ENCODE measurements at places on chromosomes 5 and 9.

DNA sequence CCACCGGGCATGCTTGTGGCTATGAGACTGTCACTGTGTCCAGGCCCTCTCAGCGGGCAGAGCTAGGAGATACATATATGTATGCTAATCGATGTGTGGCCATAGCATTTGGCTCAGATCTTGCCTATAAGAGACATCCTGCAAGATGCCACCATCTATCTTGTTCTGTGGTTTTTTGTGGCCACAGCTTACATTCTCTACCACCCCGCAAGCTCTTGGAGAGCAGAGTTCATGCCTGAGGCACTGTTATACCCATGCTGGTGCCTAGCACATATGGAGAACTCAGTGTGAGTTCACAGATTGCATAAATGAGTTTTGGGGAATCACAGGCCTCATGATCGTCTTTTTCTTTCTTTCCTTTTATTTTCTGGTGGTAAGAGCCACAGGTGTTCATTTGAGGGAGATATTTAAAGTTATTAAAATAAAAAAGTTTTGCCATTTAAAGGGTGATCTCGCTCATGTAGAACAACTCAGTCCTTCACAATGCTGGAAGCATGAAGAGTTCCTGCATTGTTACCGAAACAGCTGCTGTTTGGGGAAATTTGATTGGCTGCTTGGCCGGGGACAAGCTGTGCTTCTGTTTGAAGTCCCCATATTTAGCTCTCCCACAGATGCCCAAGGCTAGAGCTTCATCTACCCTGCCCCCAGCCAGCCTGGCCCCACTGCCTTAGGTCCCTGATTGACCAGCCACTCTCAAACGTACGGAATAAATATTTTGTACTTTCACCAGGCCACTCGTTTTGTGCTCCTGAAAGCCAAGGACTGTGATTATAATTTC lies 169.2 kb upstream of the MAP1B start:
- DNase-seq, result no peak

GRCh38 chr9:126549246-126550006 lies 64.3 kb upstream of the LMX1B start:
- no peak for DNase-seq

DNA sequence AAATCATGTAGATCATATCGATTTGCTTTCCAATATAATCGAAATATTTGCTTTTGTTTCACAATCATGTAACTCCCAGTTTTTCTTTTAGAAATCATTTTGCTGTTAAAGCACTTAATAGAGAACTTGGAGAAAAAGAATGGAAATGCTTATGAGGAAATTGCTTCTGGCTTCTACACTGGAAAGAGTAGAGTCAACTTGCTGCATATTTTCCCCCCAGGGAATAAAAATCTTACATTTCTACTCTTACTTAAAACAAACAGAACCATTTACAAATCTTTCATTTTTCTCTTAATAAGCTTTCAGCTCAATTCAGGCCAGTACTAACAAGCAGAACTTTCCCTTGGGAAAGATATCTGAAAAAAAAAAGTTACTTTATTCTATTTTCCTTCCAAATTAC lies 312.0 kb downstream of the CHSY3 start:
- DNase-seq, result no peak

DNA sequence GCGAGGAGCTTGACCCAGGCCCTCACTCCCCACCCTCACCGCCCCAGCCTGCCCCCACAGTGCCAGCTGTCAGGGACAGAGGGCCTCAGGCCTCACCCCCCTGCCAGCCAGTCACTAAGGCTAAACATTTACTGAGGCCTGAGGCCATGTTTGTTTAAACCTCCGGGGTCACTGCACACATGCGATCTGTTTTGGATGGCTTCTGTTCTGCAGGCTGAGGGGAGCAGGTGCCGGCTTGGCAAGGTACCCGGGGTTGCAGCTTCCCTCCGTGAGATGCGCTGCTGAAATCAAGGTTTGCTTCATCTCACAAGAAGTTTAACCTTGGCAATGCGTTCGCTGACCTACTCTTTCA lies 103.3 kb upstream of the BOD1 start:
- DNase-seq, result no peak

- DNase-seq, result no peak
These were observed 239.6 kb downstream of the PARP8 start for GRCh38 chr5:50905996-50906570.

Data from activated T-helper 1 cell treated with anti-CD3 and anti-CD28 coated beads, Interleukin-2, amount 50 U/mL, for 16 hours (primary cell).